ENCODE measurements at places on chromosomes 6 and 20. TPM values are rescaled to one million over a fixed set of nuclear protein-coding genes. Genes with fewer than 3 reads are reported as not detected.

Gene MUC22
- total RNA-seq = not detected

Gene PPARD
- 13.7 TPM for total RNA-seq

DNA sequence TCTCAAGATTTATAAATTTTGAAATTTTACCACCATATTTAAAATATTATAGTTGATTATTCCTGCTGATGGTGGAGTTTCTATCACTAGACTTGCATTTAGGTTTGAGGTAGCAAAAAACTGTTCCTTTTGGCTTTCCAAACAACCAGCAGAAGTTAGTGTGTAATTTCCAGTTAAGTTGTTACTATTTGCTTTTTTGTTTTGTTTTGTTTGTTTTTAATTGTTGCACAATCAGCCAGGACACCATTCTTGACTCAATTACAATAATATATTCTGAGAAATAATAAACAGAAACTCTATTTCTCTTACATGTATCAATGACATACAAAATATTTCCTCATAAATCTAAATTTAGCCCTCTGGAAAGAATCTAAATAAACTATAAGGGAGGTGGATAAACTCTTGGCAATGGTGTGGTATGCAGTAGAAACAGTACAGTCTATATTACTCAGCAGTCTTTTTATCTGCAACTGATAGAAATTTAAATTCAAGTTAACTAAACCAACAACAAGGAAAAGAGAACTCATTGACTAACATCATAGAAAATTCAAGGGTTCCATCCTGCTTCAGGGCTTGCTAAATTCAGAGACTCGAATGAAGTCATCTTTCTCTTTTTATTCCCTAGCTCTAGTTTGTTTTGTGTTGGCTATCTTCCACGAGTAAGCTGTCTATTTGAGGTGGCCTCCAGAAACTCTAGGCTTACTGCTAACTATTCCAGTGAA is 19.4 kb upstream of the COL19A1 start:
- no peak for DNase-seq

Gene SMIM13
- total RNA-seq = 6.7 TPM

Gene TRIM10
- 2.1 TPM for total RNA-seq

All from HT-29 (cell line).